ENCODE measurements at places on chromosomes 3 and 15. TPM values are rescaled to one million over a fixed set of nuclear protein-coding genes. Genes with fewer than 3 reads are reported as not detected.

The HTR3E gene
- not detected for total RNA-seq

- no peak for DNase-seq
Measured at GRCh38 chr3:107765524-107765923, 242.8 kb downstream of the BBX start.

The HACD3 gene
- total RNA-seq = 118 TPM

DNA sequence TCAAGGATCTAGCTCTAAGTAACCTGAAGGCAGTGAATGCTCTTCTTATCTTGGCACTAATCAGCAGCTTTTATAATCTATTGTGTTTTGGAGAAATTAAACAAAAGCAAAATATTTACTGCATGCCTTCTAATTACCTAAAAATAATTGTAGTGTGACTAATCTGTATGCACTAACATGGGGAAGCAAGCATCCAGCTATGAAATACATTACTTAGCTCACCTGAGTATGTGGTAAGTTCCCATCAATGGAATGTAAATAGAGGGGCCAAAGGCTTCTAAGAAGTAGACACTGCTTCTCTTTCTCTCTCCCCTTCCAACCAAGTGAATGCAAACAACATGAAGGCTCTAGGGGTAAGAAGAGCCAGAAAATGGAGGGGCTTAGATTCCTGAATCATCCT lies 165.6 kb downstream of the STAG1 start:
- no peak for DNase-seq

DNA sequence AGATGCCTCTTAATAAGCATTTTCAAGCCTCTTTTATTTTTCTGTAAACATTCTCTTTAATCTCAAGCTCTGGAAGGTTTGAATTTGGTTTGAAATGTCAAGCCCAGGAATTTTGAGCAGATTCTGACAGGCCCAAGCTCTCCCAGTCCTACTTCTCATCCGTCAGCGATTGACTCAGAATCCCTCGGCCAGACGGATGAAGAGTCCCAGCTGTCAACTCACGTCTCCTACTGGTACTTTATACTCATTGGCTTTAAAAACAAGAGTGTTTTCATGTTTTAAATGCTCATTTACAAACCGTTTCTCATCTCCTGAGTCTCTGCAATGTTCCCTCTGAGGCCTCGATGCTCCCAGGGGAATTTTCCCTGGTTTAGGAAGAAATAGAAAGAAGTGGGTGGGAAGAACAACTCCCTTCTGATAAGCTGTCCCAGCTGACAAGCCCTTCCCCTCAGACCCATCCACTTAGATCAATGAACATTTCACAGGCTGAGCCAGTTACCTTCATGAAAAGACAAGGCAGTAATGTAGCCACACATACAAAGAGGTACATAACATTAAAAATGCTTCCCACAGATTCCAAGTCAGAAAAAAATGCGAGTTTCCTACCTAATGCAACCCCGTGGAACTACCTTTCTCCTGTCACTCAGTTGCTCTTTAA lies 478.2 kb upstream of the DPH6 start:
- no peak for DNase-seq

The CPLX3 gene
- not detected for total RNA-seq
